ENCODE measurements at places on chromosomes 5 and 9.

DNA sequence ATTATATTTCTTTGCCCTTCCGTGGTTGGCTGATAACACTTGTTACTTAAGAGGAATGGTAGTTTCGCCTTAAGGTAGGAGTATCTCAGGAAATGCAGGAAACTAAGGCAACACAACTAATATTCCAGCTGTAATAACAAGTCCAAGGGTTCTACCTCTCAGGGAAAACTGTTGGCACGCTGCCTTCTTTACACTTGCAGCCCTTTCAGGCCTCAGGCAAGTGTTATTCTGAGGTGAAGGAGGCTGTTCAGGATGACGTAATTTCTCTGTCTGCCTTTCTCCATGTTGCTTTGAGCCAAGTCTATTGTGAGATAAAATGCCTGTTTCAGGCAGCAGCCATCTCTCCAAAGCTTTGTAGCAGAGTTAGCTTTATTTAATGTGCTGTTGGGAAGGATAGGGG, 38.0 kb downstream of the VCAN start:
- no peak for DNase-seq

DNA sequence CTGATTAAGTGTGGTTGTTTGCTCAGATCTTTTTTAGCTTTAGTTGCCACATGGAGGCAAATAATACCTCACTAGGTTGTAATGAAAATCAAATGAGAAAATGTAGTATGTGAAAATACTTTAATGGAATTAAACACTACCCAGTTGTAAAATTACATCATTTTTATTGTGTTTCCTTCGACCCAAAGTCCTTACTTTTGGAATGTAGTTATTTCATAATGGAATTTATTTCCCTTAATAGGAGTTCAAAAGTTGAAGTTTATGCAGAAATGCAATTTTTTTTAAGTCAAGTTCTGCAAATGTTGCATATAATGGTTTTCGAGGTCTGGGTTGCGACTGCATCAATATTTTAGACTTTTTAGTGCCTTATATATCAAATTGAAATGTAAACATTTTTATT, 31.0 kb downstream of the TNPO1 start:
- no peak for DNase-seq

DNA sequence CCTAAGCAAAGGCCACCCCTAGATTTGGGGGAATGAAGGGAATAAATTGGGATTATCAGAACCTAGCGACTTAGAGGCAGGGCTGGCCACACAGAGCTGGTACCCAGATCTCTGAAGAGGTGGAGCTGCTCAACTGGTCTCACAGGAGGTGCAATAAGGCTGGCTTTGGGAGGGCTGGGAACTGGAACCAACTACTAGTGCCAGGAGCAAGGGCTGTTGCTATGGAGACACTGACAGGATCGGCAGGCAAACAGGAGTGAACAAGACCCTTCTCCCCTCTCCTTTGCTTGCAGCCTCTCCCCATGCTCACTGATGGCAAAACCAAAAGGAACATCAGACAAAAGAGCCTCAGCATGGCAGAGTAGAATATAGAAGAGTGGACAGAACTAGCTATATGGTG, 17.0 kb upstream of the WHRN start:
- no peak for DNase-seq

DNA sequence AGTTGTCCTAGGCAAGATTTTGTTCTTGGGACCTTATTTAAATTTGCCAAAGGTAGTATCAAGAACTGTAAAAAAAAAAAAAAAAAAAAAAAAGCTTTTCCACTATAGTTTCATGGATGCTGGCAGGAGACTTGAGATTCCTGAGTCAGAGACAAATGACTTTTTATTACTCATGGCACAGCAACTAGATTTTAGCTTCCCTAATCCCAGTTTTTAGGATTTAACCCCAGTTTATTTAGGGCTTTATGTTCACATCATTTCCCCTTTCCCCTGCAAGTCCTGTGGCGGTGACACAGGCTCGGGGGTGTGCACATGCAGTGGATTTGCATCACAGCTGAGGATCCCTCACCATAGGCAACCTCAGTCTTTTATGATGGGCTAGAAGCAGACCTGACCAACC, 144.9 kb downstream of the GOLPH3 start:
- no peak for DNase-seq

GRCh38 chr9:137406876-137407589, 15.9 kb downstream of the EXD3 start:
- DNase-seq, result peak; percentile 38

DNA sequence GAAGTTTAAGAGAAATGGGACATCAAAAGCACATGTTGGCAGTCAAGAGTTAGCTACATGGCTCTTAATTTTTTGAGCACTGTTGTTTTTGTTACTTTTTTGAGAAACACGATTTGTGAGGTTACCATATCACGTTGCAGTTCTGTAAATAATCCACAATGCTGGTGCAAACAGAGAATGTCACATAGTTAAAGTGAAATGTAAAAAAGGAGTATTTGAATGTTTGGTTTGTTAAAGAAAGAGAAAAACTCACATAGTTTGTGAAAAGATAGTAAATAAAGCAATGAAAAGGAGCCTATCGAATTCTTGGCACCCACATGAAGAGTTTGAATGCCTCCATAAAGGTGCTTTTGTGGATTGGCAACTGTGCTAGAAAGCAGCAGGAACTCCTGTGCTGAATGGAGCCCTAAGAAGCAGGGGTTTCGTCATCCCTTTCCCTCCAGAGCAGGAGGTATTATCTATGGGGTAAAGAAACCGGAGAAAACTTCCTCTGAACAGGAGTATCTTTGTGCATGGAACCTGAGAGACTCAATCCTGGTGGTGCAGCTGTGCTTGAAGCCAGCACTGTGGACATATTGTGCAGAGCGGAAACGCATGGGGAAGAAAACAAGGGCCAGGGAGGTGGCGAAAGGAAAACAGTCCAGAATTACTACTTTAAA, 148.5 kb upstream of the OTULINL start:
- no peak for DNase-seq

DNA sequence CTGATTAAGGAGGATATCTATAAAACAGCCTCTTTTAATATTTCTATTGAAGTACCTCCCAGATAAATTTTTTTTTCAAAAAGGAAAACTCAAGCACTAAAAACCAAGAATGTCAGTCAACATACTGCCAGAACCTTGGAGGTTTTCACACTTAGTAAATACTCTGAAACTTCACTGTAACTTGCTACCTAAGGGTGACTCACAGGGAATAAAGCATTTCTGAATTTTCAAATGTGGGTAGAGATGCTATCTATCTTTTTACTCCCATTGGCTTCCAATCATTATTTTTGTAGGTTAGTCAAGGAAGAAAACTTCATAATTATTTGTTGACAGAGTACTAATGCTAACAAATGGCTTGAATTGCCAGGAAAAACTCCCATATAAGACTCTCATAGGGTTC, 46.1 kb downstream of the SLC25A46 start:
- no peak for DNase-seq

DNA sequence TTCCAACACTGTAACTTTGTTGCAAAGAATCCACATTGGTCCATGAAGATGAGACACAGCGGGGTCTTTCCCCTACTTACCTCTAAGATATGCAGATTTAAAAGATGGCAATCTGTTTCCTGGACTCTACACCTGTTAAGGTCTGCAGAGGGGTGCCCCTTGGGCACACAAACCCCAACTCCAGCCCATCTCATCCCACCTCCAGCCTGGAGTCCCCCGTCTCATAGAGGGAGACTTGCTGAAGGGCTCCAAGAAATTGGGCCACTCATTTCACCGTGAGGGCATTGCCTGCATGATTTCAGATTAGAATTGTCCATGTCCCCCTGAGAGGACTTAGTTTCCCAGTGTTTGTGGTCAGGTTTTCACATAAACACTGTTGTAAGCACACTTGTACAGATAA, 365.7 kb downstream of the IRX2 start:
- DNase-seq, result no peak

DNA sequence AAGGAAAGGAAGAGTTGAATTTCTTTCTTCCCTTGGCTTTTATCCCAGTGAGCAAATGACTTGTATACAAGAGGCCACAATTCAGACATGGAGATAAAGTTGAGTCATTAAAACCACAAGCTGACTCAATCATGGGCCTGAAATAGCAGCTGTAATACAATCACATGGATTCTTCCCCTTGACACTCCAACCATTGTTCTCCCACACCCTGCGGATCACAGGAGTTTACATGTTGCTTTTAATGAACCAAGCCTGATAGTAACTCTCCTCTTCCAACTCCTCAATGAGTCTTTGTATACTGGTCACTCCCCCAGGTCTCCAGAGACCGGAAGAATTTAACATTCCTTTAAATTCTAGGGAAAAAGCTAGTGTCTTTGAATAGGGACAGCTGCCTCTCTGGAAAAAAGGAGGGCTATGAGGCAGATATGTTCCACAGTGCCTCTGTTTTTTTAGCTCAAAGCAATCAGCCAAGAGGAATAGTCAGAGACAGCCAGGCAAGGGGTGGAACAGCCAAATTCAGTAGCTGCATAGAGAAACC, 32.4 kb downstream of the PCDHGC5 start:
- DNase-seq, result no peak

GRCh38 chr5:170633235-170634081, 129.6 kb downstream of the KCNIP1 start:
- no peak for DNase-seq

GRCh38 chr5:126516852-126517251, 78.2 kb downstream of the ALDH7A1 start:
- DNase-seq, result no peak

- no peak for DNase-seq
Measured at GRCh38 chr9:16521868-16522411, 348.5 kb downstream of the BNC2 start.

- no peak for DNase-seq
Measured at GRCh38 chr5:82309091-82309531, 31.0 kb upstream of the RPS23 start.

DNA sequence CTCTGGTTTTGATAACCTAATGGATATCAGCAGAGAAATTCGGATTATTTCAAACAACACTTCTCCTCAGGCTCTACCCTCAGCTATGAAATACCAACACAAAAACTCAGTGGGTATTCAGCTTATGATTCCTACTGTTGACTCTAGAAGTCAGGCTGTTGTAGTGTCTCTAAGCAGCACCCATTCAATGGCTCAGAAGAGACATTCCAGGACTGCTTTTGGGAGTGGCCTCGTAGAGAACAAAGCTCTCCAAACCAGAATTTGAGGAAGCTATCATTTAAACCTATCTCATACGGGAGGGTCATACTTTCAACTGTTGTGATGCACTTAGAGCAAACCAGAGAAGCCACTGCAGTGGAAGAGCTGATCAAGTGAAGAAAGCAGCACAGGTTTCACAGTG, 34.1 kb downstream of the ETF1 start:
- DNase-seq, result no peak

DNA sequence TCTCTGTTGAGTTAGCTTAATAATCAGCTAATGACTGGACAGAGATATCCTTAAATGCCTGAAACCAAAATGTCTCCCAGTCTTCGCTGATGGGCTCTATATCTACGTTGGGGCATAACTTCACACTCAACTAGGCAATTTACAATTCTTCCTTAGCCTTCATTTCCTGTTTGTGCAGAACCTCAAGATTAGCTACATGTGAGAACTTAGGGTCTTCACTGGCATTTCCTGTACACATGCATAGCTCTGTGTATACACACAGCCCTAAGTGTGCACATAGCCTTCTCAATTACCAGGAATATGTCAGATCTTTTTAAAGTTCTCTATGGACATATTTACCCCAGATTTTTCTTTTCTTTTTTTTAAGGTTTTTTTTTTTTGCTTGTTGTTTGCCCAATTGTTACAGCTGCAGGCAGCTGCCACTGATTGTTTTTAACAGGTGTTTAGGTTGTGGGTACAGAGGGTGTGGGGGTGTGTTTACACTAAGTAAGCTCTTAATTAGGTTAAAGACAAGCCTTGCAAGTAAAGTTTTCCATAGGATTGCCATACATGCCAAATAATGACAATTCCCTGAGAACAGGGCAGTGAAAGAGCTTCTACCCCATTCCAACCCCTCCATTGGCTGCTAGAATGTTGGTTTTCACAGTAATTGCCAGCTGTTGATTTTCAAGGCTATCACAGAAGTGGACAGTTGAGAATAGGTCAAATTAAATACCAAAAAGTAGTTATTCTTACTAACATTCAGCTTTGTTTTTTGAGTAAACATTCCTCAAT, 441.0 kb downstream of the TLE4 start:
- no peak for DNase-seq

DNA sequence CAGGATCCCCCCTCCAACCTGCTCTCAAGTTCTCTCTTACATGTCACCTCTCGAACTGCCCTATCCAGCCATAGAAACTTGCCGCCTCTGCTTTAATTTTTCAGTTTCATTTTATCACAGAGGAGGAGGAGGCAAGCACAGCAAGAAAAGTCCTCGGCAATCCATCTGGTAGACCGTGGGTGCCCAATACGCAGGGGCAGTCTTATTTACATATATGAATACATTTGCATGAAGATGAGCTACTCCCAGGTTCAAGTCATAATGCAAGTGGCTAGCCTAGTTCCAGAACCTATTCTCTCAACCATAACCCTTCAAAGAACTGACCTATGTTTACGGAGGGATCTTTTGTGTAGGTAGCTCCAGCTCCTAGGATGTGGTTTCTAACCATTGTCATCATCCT, 223.2 kb upstream of the PANK3 start:
- no peak for DNase-seq

DNA sequence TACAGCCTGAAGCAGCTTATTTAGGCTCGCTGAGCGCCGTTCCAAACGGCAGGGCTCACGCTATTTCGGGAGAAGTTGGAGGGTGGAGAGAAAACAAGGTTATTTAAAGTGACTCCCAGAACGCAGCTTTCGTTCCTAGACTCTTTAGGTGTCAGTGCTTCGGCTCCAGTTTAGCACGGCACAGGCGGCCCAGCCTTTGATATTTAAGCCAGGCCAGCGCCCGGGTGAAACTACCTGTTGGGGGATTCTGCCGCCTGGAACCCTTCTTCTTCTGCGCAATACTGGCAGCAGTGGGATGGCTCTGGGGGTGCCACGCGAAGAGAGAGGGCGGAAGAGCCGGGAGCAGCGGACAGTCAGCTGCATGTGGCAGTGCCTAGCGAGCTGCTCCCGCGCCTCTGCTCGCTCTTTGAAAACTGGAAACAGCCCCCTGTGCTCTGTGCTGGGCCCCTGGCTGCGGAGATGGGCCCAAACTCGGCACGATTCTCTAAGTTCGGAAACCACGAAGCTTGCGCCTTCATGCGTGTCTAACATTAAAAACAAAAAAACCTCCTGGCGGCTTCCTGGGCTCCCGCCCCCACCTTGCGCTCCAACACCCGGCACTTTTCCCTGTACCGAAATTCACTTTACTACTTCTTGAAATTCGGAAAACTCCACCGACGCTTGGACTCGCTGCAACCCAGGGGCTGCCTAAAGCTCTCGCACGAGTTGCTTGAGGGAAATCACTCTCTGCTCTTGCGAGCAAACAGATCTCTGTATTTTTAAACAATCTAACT, 34.6 kb upstream of the NFIB start:
- no peak for DNase-seq

DNA sequence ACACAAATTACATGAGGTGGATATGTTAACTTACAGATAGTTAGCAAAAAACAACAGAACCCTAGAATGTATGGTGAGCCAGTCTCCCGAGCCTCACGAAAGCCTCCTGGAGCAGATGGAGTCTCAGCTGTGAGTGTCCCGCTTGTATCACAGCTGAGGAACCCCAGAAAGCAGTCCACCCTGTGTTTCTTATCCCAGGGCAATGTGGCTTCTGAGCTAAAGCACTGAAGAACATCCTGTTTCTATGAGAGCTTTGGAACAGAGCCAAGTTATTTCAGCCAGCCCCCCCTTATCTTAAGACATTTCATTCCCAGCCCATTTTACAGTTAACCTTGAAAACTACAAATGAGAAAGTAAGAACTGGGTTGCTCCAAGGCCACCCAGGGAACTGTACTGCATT, 1220.9 kb upstream of the CDH6 start:
- DNase-seq, result no peak

- no peak for DNase-seq
Measured at GRCh38 chr5:155024015-155024414, 10.5 kb downstream of the KIF4B start.

Measured in activated CD4-positive, CD25-positive, alpha-beta regulatory T cell treated with anti-CD3 and anti-CD28 coated beads, Interleukin-2, amount 50 U/mL, for 16 hours (primary cell).